Stimulated activated CD4-positive, alpha-beta T cell treated with anti-CD3 and anti-CD28 coated beads, Interleukin-1b, Interleukin-23, amount 100 ng/mL, for 1 hour (primary cell): ENCODE measurements at places on chromosomes 7 and 10.

DNA sequence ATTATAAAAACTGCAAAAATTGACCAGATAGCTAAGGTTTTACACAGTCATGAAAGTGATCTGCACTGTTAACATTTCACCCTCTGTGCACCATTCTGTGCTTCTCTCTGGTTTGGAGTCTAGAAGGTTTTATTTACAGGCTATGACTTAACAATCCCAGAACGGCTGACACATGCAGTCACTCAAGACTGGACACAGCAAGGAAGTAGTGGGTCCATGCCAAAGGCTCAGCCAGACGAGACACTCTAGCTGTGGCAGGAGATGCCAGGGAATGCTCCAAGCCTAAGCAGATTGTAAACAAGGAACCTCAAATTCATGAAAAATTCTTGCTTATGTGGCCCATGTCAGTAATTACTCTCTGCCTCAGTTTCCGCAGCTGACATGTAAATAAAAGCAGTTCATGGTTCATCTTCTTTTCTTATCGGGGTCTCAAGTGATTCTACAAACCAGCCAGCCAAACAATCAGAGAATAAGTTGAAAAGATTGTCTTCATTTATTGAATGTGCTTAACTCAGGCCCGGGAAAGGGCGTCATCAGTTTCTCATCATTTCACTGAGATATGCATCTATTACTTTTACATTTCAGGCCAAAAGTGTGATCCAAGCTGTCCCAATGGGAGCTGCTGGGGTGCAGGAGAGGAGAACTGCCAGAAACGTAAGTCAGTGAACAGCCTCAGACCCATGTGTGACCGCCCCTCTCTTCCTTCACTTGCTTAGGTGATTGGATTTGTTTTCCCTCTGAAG lies 132.1 kb downstream of the EGFR start:
- DNase-seq = no peak

GRCh38 chr10:23095966-23096801 lies 805 bp downstream of the MSRB2 start:
- DNase-seq = no peak

GRCh38 chr7:154907651-154908620 lies 95.0 kb downstream of the PAXIP1 start:
- no peak for DNase-seq

DNA sequence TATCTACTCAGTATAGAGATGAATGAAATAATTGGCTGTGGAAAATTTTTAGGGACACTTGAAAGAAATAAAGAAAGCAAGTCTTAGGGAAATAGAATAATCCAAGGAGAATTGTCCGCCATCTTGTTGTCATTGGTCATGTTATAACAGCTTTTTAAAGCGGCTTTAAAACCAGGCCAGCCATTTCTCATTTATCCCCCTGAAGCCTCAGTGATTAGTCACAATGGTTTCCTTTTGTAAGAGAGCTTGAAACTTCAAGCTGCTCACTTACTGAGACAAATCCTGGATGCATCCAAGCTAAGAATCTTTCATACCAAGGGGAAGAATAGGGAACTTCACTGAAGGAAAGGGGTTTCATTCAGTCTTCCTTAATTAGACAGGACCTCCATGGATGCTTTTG lies 67.9 kb downstream of the SGCE start:
- DNase-seq = no peak

GRCh38 chr7:105224884-105225651 lies 163.7 kb downstream of the SRPK2 start:
- no peak for DNase-seq

DNA sequence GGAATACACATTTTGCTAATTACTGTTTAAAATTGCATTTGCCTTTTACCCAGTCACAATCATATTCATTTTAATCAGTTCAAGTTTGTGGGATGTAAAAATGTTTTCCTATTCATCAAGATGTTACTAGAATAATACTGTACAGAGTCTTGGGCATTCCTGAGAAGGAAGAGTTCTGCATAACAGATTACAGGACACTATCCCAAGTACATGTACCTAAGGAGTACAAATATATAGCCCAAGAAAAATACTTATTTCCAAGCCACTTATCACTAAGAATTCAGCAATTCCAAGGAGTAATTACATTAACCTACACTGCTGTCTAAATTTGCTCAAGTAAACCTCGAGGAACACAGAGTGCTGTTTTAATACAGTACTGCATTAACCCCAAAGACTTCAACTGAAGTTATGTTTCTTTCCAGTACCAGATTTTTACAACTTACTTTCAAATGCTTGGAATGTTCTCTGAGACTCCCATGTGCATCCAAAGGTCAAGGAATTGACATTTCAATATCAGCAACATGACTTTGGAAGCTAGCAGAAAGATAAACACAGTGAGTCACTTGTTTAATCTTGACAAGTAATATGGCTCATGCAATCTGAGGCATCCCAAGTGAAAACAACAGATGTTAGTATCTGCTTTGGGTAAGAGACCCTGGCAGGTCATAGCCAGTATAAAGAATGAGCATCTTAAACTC lies 125.4 kb upstream of the BET1 start:
- no peak for DNase-seq

- DNase-seq = no peak
These were observed 62.9 kb upstream of the CAMK2B start for GRCh38 chr7:44388089-44388970.

DNA sequence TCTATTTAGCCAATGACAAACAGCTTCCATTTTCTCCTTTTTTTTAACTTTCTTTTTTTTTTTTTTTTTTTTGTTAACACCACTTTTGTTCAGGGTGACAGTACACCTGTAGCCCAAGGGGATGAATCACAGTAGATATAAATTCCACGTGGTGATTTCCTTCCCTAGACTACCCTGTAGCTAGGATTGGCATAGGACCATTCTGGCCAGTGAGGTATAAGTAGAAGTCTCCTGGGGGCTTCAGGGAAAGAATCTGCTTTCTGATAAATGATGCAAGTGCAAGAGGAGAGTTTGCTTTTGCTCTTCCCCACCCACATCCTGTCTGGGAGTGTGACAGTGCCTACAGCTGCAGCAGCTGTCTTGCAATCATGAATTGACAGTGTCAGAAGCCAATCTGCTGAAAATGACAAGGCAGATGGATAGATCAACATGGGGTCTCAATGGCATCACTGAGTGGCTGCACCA lies 63.2 kb upstream of the TOMM7 start:
- DNase-seq = no peak

GRCh38 chr7:110841840-110842545 lies 248.9 kb upstream of the LRRN3 start:
- DNase-seq = no peak

DNA sequence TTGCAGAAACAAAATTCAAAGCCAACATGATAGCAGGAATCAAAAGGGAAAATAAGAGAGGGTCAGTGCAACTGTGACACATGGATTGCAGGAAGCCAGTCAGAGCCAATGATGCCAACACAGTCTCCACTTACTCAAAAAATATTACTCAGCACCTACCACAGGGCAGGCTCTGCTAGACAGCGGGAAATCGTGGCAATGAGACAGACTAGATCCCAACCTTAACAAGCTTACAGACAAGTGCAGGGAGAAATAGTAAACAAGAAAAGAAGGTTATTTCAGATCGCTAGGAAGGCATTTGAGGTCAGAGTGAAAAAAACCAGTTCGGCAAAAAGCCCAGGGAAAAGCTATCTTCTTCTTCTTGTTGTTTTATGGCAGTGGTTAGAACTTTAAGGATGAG lies 45.2 kb upstream of the NPFFR1 start:
- no peak for DNase-seq

DNA sequence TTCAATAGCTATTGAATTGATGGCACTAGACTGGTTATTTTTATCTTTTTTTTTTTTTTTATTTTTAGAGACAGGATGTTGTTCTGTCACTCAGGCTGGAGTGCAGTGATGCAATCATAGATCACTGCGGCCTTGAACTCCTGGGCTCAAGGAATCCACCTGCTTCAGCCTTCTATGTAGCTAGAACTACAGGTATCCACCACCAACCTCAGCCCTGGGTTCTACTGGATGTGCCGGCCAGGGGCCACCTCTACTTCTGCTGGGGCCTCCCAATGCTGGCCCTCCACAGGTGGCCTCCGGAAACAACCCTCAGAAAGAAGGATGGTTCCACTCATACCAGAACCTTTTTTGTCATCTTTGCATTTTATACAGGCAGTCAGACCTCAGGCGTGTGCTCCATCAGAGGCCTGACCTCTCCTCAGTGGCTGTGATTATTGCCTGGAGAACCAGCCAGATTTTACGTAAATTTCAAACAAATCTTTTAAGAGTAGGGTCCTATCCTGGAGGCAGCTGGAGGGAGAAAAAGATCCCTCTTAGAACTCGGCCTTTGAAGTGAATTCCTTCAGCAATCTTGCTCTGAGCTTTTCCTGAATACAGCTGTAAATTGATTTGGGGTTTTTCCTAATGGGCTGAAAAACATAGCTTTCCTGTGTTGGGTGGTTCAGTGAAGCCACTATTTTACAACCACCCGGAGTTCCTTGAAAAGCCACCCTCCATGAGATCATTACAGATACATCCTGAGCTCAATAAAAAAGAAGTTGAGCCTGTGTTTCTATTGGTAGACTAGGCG lies 110.0 kb downstream of the SPAG6 start:
- DNase-seq = no peak

DNA sequence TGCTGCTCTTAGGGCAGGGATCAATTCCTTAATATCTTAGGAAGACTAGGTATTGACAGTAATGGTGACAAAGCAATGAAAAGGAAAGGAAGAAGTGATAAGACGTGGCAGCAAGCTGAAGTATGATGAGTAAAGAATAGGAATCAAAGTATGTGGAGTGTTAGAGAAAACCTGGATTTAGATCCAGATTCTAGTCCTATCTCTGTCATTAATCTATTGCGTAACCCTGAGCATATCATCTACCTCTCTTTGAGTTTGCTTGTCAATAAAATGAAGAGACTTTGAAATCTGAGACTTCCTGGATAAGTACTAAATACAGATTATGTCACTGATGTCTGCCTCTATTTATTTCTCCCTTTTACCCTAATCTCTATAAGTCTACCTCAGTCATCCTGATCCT lies 89.2 kb downstream of the PTEN start:
- no peak for DNase-seq

- no peak for DNase-seq
These were observed 361.9 kb downstream of the GLRX3 start for GRCh38 chr10:130498042-130498441.

DNA sequence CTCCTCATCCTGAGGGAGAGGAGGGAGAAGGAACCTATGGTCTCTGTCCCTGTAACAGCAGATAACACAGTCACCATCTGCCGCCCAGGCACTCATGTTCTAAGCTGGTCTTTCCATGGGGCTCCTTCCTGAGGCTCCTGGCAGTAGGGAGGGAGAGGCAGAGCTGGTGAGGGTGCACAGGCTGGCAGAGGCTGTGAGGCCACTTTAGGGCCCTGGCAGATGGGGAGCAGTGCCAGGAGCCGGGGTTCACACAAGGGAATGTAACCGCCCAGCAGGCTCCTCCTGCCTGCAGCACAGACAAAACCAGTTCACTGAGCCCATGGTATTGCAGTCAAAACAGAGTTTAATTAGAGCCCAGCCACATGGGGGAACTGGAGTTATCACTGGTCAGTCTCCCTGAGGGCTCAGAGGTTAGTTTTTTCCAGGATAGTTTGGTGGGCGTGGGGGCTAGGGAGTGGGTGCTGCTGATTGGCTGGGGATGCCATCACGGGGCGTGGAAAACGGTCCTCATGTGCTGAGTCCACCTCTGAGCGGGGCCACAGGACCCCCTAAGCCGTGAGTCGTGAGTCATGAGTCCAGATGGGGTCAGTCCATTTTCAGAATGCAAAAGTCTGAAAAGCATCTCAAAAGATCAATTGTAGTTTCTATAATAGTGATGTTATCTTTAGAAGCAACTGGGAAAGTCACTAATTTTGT lies 499.3 kb upstream of the FOXK1 start:
- no peak for DNase-seq

DNA sequence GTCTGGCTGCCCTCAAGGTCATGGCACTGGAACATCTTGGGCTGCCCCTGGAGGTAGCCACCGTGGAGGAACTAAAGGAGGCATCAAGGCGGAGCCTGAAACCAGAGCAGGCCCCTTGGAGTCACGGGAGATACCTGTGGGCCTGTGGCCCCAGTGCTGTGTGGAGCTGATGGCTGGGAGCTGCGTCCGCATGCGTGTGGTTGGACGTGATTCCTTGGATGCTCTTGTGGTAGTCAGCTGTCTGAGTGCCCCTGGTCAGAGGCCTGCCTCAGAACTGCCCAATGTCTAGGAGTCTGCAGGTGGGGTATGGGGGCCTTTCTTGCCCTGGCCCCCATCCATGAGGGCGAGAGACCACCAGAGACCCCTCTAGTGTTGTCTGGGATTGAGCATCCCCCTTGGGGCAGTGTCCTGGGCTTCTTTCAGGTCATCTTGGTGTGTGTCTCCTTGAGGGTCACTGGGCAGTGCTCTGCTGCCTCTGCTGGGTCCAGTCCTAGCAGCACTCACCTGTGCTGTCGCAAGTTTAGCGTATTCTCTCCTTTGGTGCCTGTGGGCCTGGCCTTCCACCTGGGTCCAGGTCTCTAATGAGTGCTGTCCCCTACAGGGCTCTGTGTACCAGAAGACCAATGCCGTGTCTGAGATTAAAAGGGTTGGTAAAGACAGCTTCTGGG lies 8.1 kb downstream of the PGAM2 start:
- no peak for DNase-seq

DNA sequence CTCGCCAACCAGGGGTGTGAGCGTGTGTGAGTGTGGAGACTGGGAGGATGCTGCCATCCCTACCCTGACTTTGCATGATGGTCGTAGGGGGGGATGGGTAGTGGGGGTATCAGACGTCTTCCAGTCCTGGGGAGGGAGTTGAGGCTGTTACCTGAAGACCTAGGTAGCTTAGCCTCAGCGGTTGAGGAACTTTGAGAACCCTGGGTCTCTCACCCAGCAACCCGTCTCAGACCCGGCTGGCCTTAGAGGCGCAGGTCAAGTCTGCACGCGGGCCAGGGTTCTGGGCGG lies 2.7 kb downstream of the SLC4A2 start:
- DNase-seq = no peak

DNA sequence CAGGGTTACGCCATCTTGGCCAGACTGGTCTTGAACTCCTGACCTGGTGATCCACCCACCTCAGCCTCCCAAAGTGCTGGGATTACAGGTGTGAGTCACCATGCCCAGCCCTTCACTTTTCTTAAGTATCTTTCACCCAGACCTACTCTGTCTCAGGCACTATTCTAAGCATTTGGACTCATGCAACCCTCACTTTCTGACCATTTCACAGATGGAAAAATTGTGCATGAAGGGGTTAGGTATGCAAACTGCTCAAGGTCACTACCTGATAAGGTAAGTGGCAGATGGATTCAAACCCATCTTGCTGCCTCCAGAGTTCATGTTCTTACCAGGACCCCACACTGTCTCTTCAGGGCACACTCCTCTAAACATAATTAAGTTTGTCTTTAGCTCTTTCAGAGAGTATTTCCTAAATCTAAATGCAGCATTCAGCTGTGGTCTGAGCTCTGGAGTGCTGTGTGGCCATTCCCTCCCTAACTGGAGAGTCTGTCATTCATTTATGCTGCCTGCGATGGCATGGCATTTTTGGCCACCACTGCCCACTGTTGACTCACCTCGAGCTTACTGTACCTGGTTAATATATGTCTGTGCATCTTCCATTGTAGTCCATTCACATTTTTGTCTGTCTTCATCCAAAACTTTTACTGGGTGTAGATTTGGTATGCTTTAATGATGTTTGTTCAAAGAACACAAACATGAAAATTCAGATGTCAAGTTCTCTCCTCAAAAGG lies 88.4 kb downstream of the CCDC71L start:
- DNase-seq = no peak
